ENCODE measurements at places on chromosomes 16 and 17. TPM values are rescaled to one million over a fixed set of nuclear protein-coding genes. Genes with fewer than 3 reads are reported as not detected.

GRCh38 chr17:48547808-48548522, 3.1 kb upstream of the HOXB2 start:
- peak overlapping the region; percentile 92 for H3K27ac ChIP-seq
- H3K36me3 ChIP-seq: no peaks in the 10 kb centered on the region
- H3K4me1 ChIP-seq: peaks cover 32% of the 10 kb centered on the region
- no peak for DNase-seq

Gene HSF4
- 11.6 TPM for total RNA-seq

GRCh38 chr17:72724267-72724666, 368.2 kb downstream of the SLC39A11 start:
- no peaks in the 10 kb centered on the region for H3K27me3 ChIP-seq
- H3K4me1 ChIP-seq: peaks cover 42% of the 10 kb centered on the region
- no peak for DNase-seq
- no peak overlapping the region for H3K4me3 ChIP-seq
- H3K27ac ChIP-seq: no peak overlapping the region

GRCh38 chr17:14427900-14428647, 127.2 kb downstream of the HS3ST3B1 start:
- peaks cover 55% of the 10 kb centered on the region for H3K4me1 ChIP-seq
- no peaks in the 10 kb centered on the region for H3K36me3 ChIP-seq
- peak; percentile 68 for DNase-seq
- no peaks in the 10 kb centered on the region for H3K27me3 ChIP-seq
- H3K4me3 ChIP-seq: peak overlapping the region; percentile 71

- no peaks in the 10 kb centered on the region for H3K36me3 ChIP-seq
- no peaks in the 10 kb centered on the region for H3K4me1 ChIP-seq
- no peak overlapping the region for H3K4me3 ChIP-seq
- DNase-seq: no peak
Measured at GRCh38 chr17:74524653-74525464, 6.4 kb downstream of the CD300LB start.

DNA sequence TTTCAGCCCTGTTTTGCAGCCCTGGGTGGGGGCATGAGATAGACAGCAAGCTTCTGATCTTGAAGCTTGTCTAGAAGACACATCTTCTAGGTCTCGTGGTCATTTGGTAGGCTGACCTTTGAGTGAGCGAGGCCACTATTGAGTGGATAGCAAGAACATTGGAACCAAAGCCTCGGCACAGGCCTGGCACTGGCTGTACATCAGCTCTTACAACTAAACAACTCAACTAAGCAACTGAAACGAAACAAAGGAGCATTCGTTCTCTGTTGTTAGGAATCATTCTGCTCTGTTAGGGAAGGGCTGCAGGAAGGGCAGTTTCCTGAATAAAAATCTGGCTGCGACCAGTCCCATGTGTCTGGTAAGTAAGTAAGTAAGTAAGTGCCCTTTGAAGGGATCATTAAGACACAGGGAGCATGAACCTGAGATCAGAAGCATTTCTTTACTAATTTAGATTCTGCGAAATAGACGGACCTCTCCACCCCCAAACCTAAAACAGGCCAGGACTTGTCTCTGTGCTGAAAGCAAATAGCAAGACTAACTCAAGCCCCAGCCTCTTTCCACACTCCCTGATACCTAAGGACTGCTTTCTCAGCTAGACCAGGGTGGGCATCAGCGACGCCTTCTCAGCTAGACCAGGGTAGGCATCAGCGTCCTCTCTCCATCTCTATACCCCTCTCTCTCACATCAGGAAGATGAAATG, 22.7 kb downstream of the CYB561 start:
- no peaks in the 10 kb centered on the region for H3K27me3 ChIP-seq
- no peak for DNase-seq
- no peak overlapping the region for H3K4me3 ChIP-seq
- H3K27ac ChIP-seq: no peak overlapping the region
- no peaks in the 10 kb centered on the region for H3K36me3 ChIP-seq

Gene TVP23B
- total RNA-seq: 44.4 TPM

GRCh38 chr16:27495191-27495590, 54.5 kb downstream of the GTF3C1 start:
- H3K36me3 ChIP-seq: peaks cover 44% of the 10 kb centered on the region
- no peak for DNase-seq
- H3K27me3 ChIP-seq: no peaks in the 10 kb centered on the region
- no peak overlapping the region for H3K27ac ChIP-seq
- H3K4me1 ChIP-seq: no peaks in the 10 kb centered on the region
- H3K4me3 ChIP-seq: no peak overlapping the region

- H3K4me3 ChIP-seq: no peak overlapping the region
- no peak overlapping the region for H3K27ac ChIP-seq
- no peak for DNase-seq
- no peaks in the 10 kb centered on the region for H3K27me3 ChIP-seq
Measured at GRCh38 chr16:66858740-66859396, 14.7 kb downstream of the CA7 start.

Gene C16orf92
- total RNA-seq: not detected

Gene RNF157
- total RNA-seq: 13.9 TPM

DNA sequence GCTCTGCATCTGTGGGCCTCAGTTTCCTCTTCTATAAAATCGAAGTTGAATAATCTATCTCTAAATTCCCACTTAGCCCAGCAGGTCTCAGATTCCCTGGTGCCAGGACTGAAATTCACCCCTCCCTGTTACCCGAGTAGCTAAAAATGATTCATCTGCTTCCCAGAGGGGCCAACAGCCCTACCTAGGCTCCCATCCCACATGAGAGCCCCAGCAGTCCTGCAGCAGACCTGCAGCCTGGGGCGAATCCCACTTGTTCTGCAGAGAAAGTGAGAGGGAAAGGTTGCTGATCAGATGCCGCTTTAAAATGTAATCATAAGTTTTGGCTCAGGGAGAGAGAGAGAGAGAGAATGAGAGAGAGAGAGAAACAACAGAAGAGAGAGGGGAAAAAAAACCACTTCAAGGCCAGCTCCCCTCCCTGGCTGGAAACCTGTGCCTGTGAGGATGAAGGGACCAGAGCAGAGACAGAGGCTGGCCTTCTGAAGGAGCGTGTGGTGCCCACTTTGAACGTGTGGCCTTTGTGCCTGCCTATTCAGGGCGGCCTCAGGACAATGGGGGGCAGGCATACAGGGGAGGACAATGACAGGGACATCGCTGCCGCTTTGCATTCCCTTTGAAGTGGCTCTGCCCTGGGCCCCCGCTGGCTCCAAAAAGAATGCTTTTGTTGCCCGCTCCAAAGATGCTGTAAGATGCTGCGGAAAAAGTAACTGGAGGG, 85.2 kb upstream of the NKD1 start:
- DNase-seq: no peak
- no peak overlapping the region for H3K4me3 ChIP-seq
- H3K27me3 ChIP-seq: peaks cover 3% of the 10 kb centered on the region
- H3K36me3 ChIP-seq: no peaks in the 10 kb centered on the region
- H3K27ac ChIP-seq: no peak overlapping the region

DNA sequence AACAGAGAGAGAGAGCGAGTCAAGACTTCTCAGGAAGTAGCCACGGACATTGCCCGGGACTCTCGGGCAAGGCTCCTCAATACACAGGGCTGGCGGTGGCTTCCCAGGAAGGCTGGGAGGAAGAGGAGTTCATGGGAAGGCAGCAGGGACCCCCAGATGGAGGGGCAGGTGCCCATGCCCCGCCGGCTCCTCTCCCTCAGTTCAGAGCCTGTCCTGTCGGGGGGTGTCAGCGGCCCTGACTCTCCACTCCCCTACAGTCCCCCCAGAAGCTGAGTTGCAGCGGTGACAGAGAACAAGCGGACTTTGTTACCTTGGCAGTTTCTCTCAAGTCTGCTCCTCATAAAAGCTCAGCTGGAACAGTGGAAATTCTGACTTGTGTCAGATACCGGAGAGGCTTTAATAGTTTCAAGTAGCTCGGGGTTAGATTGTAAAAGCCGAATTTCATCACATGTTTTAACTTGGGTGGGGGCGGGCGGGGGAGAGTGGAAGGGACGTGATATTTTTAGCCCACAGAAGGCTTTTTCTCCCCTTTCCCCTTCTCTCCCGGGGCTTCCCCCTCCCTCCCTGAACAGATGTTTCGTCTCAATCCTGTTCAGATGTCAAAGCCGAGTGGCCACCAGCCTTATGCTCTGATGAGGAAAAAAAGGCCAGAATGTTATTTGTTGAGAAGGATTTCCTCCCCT, 65.2 kb downstream of the NKD1 start:
- no peaks in the 10 kb centered on the region for H3K27me3 ChIP-seq
- H3K4me1 ChIP-seq: peaks cover 11% of the 10 kb centered on the region
- no peaks in the 10 kb centered on the region for H3K36me3 ChIP-seq
- DNase-seq: no peak

Gene CDH13
- not detected for total RNA-seq

Gene CCL5
- 591 TPM for total RNA-seq

DNA sequence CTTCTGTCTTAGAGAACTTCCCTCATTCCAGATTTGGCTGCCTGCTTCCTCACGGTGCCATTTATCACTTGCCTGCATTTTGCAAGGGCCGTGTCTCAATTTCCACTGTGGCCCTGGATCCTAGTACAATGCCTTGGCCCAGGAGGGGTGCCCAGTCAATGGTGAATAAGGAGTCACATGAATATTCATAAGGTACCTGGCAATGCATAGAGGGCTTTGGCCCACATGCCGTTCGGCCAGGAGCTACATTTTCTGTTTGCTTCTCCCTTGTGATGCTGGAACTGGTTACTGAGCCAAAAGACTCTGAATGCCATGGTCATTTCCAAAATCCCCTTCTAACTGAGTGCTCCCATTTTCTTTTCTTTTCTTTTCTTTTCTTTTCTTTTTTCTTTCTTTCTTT, 4.8 kb upstream of the PIRT start:
- H3K4me1 ChIP-seq: no peaks in the 10 kb centered on the region
- no peak for DNase-seq
- no peak overlapping the region for H3K4me3 ChIP-seq
- no peaks in the 10 kb centered on the region for H3K27me3 ChIP-seq
- no peak overlapping the region for H3K27ac ChIP-seq
- no peaks in the 10 kb centered on the region for H3K36me3 ChIP-seq

DNA sequence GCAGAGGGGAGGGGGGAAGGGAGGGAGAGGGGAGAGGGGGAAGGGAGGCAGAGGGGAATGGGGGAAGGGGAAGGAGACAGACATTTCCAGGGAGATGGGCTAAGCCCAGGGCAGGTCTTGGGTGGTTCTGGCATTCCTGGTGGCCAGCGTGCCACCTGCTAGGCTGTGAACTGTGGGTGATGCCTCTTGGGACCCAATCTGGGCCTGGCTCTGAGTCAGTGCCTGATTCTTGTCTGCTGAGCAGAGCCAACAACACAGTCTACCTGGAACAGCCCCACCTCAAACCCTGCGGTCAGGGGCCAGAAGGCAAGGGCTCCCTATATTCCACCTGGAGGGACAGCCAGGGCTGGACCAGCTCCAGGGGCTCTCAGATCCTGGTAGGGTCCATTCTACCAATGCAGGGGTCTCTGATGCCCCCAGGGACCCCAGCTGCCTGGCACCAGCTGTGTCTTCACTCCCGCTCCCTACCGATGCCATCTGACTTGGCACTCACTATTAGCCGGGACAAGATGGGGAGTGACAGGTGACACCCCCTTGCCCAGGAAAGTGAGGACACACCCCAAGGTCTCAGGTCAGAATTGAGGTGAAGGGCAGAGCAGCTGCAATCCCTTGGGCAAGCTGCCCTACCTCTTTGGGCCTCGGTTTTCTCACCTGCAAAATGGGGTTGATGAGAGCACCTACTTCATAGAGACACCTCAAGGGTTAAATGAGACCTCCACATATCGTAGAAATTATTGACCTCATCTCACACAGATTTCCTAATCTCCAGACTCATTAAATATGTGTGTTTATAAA, 87.2 kb downstream of the LITAF start:
- H3K27me3 ChIP-seq: no peaks in the 10 kb centered on the region
- H3K27ac ChIP-seq: no peak overlapping the region
- DNase-seq: no peak
- H3K4me1 ChIP-seq: no peaks in the 10 kb centered on the region
- no peaks in the 10 kb centered on the region for H3K36me3 ChIP-seq
- H3K4me3 ChIP-seq: no peak overlapping the region

Gene DRC3
- 0.33 TPM for total RNA-seq

GRCh38 chr17:65618516-65618915, 57.1 kb upstream of the AXIN2 start:
- H3K4me1 ChIP-seq: no peaks in the 10 kb centered on the region
- H3K27ac ChIP-seq: no peak overlapping the region
- no peak for DNase-seq
- H3K27me3 ChIP-seq: no peaks in the 10 kb centered on the region
- no peak overlapping the region for H3K4me3 ChIP-seq

DNA sequence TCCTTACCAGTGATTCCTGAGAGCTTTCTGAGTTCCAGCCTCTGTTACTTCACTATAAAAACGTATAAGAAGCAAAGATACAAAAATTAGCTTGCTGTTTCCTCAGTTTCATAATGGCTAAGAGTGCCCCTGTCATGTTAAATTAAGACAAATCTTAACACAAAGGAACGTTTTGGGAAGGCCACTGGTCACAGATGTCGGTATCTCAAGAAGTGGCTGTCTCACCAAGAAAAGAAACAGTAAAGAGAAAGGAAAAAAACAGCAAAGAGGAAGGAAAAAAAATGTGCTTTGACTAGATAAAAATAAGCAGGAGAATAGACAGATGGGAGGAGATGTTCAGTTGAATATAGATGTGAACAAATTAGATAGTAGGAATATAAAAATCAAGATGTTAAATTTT, 94.8 kb upstream of the AKTIP start:
- no peak for DNase-seq
- H3K4me1 ChIP-seq: no peaks in the 10 kb centered on the region
- no peaks in the 10 kb centered on the region for H3K27me3 ChIP-seq
- H3K36me3 ChIP-seq: no peaks in the 10 kb centered on the region
- no peak overlapping the region for H3K27ac ChIP-seq
- H3K4me3 ChIP-seq: no peak overlapping the region

Gene LPO
- total RNA-seq: not detected

Gene RANBP10
- total RNA-seq: 18.9 TPM

Gene IL17C
- not detected for total RNA-seq

- H3K27me3 ChIP-seq: no peaks in the 10 kb centered on the region
- DNase-seq: no peak
Measured at GRCh38 chr17:21463204-21463661, 87.1 kb downstream of the KCNJ12 start.

Gene MYO18A
- total RNA-seq: 39.7 TPM

Gene HS3ST4
- not detected for total RNA-seq

Gene KRTAP4-9
- total RNA-seq: not detected

Gene PIK3R5
- 28.6 TPM for total RNA-seq

Gene EFCAB5
- 1.2 TPM for total RNA-seq

Gene BEAN1
- not detected for total RNA-seq

Gene ENPP7
- 0.11 TPM for total RNA-seq

DNA sequence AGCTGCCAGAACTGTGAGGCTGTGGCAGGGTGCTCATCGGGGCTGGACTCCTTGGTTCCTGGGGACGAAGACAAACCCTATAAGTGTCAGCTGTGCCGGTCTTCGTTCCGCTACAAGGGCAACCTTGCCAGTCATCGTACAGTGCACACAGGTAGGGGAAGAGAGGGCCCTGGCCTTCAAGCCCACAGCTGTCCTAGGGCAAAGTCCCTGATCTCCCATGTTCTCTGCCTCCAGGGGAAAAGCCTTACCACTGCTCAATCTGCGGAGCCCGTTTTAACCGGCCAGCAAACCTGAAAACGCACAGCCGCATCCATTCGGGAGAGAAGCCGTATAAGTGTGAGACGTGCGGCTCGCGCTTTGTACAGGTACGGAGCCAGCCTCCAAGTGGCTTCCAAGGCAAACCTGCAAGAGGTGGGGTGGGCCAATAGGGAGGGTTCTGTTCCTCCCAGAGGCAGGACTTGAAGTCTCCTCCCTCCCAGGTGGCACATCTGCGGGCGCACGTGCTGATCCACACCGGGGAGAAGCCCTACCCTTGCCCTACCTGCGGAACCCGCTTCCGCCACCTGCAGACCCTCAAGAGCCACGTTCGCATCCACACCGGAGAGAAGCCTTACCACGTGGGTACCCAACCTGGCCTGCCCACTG, 3.7 kb downstream of the BCL6B start:
- H3K4me1 ChIP-seq: peaks cover 44% of the 10 kb centered on the region
- DNase-seq: no peak
- H3K36me3 ChIP-seq: no peaks in the 10 kb centered on the region
- H3K27me3 ChIP-seq: no peaks in the 10 kb centered on the region

Measured in CD8-positive, alpha-beta memory T cell (primary cell).